ENCODE measurements at places on chromosomes 4 and X. TPM values are rescaled to one million over a fixed set of nuclear protein-coding genes. Genes with fewer than 3 reads are reported as not detected.

BCAP31 gene
- total RNA-seq = 121 TPM

MAD2L1 gene
- 2.4 TPM for total RNA-seq

ANOS1 gene
- total RNA-seq = 14.4 TPM

HPGDS gene
- total RNA-seq = 1.8 TPM

PLP1 gene
- total RNA-seq = 482 TPM

- DNase-seq = no peak
- no peaks in the 10 kb centered on the region for H3K27me3 ChIP-seq
- H3K36me3 ChIP-seq = no peaks in the 10 kb centered on the region
- peaks cover 4% of the 10 kb centered on the region for H3K4me1 ChIP-seq
- no peak overlapping the region for H3K27ac ChIP-seq
Observed at GRCh38 chr4:118910221-118910620, 21.6 kb downstream of the SYNPO2 start.

- H3K4me1 ChIP-seq = no peaks in the 10 kb centered on the region
- no peak overlapping the region for H3K4me3 ChIP-seq
- H3K36me3 ChIP-seq = peaks cover 40% of the 10 kb centered on the region
Observed at GRCh38 chrX:154430916-154431315, 2.4 kb downstream of the ATP6AP1 start.

DNA sequence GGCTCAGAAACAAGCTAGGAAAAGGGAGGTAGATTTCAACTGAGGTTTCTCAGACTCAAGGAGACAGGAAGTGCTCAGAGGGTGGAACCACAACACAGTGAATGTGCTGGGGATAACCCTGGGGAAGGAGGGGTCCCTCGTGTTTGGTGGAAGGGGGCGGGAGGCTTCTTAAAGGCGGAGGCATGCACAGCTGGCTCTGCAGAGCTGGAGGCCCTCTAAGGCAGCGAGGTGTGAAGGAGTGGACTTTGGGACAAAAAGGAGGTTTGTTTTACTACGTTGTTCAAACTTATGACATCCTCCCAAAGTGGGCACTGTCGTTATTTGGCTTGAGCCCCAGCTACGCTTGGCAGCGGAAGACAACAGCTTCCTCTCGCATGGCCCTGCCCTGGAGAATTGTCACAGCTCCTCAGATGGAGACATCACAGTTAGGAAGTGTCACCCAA, 21.7 kb upstream of the MTM1 start:
- H3K27ac ChIP-seq = peak overlapping the region; percentile 69
- no peak for DNase-seq
- no peaks in the 10 kb centered on the region for H3K27me3 ChIP-seq
- no peaks in the 10 kb centered on the region for H3K36me3 ChIP-seq
- H3K4me3 ChIP-seq = no peak overlapping the region

DNA sequence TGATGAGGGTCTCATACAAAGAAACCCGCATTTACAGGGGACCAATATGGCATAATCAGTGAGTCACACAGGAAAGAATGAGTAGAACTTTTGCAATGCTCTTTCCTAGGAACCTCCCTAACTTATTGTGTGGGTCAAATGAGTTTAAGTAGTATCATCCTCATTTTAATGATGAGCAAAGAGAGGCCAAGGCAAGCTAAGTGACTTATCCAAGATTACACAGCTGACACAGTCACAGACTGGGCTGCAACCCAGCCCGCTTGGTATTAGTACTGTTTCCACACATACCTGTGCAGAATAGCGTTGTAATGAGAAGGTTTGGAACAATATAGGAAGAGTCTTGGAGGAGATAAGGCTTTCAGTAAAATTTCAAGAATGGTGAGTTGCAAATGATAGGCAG, 91.0 kb upstream of the PPP1R2C start:
- no peaks in the 10 kb centered on the region for H3K4me1 ChIP-seq
- no peaks in the 10 kb centered on the region for H3K27me3 ChIP-seq
- no peak overlapping the region for H3K27ac ChIP-seq

- H3K36me3 ChIP-seq = peaks cover 2% of the 10 kb centered on the region
- no peak for DNase-seq
- H3K4me1 ChIP-seq = peaks cover 54% of the 10 kb centered on the region
- no peaks in the 10 kb centered on the region for H3K27me3 ChIP-seq
- no peak overlapping the region for H3K4me3 ChIP-seq
- no peak overlapping the region for H3K27ac ChIP-seq
Observed at GRCh38 chr4:122163767-122164166, 11.6 kb downstream of the BLTP1 start.

- no peak for DNase-seq
- no peak overlapping the region for H3K4me3 ChIP-seq
- H3K36me3 ChIP-seq = no peaks in the 10 kb centered on the region
- no peak overlapping the region for H3K27ac ChIP-seq
- H3K4me1 ChIP-seq = no peaks in the 10 kb centered on the region
Observed at GRCh38 chr4:126766241-126766640, 866.5 kb upstream of the INTU start.

- H3K4me1 ChIP-seq = peaks cover 23% of the 10 kb centered on the region
- peak within 1 kb of the TSS; percentile 91 for H3K27ac ChIP-seq
- H3K27me3 ChIP-seq = no peaks in the 10 kb centered on the region
- peak; percentile 73 for DNase-seq
Observed at GRCh38 chr4:146175541-146176453, at the start of gene LSM6. Gene LSM6, plus strand, starts transcription at chr4:146175718. Its CDS starts 7,204 bp downstream, at chr4:146182922.

All from tibial nerve (tissue), 4 donors.